ENCODE measurements at places on chromosomes 16 and 17.

DNA sequence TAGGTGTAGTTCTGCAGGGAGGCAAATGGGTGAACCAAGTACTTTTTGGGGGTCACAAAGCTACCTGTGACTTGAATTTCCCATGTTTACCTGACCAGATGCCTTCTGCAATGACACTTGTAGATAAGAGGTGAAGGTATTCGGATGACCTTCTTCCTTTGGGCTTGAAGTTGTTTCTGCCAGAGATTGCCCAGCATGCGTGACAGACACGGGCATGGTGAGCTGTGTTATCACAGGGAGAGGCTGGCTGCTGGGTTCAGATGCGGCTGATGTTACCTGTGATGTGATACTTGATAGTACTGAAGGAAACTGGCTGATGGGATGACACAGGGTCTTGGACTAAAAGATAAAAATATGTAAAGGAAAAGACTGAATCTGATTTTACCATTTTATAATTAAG lies 14.1 kb downstream of the PKD1L3 start:
- no peak for DNase-seq

- DNase-seq: no peak
Observed at GRCh38 chr17:3956983-3957382, 7.3 kb downstream of the ATP2A3 start.

- no peak for DNase-seq
Observed at GRCh38 chr17:47718634-47719405, 14.2 kb upstream of the TBX21 start.

DNA sequence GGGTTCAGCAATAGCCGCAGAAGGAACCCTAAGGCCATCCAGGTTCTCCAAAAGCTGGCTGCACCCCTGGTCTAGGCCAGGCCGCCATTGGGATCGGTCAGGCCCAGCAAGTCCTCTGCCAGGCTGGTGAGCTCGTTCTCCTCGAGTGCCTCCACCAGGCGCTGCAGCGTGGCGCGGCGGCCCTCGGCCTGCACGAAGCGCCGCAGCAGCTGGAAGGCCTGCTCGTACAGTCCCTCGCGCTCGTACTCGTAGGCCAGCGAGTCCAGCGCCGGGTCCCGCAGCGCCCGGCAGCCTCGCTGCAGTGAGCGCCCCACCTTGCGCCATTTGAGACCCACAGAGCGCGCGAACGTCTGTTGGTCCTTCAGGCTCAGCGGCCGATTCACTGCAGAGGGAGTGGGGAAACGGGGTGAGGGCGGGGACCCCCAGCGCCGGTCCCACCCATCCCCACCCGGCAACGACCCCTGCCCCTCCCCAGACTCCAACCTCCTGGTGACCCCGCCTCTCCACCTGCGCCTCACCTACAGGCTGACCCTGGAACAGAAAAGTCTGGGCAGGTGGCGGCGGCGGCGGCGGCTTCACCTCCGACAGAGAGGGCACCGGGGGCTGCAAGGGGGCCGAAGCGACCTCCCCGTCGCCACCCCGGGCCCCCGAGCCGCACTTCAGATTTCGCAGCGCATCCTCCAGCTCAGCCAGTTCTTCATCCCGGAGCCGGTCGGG lies 3.9 kb upstream of the B3GNT9 start:
- no peak for DNase-seq
